SW 1271 (cell line): ENCODE measurements at places on chromosomes 5 and 9.

- DNase-seq = no peak
Measured at GRCh38 chr9:102631559-102631958, 363.6 kb upstream of the CYLC2 start.

DNA sequence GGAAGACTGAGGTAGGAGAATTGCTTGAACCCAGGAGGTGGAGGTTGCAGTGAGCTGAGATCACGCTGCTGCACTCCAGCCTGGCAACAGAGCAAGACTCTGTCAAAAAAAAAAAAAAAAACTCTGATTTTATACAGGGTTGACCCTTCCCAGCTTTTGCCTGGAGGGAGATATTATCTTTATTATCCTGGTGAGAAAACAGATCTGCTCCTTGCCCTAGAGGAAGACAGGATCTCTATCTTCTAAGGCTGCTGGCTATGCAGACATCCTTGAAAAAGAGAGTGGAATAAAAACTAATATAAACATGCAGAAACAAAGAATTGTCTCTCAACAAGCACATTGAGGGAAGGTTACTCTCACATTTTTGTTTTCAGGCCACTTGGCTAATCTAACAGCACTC, 1503.4 kb upstream of the WWC1 start:
- no peak for DNase-seq

DNA sequence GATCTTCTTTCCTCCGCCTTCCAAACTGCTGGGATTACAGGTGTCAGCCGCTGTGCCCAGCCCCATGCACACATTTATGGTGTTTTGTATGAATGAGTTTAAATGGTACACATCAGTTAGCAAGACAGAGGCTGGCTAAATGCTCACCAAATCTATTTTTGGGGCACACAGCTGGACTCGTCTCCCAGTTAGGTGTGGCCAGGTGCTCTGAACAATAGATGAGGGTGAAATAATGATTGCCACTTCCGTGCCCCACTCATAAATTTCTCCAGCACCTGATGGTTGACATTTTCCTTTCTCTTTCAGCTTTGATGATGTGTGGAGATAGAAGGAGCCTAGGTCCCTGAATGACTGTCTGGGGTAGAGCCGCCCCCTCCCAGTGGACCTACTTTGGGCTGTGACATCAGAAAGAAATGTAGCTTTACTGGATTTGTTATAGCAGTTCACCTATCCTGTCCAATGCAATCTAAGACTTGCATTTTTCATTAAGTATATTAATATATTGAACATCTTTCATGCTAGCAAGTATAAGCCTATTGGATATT, 8.6 kb upstream of the RAPGEF1 start:
- no peak for DNase-seq

DNA sequence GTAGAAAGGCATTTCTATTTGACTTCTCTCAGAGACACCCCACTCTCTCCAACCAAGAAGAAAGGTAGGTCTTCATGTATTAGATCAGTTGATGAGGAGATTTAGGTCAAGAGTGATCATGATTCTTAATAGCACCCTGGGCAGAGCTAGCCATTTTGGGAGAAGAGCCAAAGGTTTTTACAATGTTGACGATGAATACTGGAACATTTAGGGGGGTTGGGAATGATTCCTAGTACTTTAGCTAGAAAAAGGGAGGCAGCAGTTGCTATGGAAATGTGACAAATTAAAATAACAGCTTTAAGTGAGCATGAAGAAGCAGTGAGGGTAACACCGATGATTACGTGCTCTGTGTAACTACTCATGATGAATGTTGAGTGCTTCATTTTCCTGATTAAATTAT, 9.5 kb upstream of the RPS23 start:
- no peak for DNase-seq

DNA sequence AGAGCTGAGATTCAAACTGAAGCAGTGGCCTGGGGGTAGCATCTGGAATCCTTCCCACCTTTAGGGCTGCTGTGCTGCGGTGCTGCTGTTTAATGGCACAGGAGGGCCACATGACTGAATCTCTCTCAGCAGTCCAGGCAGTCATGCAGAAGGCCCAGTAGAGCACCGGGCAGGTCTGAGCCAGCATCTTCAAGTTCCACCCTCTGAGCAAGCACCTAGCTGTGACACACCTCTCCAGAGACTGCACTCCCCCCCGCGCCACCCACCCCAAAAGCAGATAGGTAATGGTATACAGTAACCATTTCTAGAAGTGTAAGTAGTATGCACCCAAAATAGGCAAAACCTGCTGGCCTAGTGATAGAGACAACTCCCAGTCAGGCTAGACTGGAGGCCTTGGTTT, 8.2 kb downstream of the IL4 start:
- DNase-seq = no peak

- no peak for DNase-seq
Measured at GRCh38 chr5:13956471-13956870, 12.0 kb upstream of the DNAH5 start.

DNA sequence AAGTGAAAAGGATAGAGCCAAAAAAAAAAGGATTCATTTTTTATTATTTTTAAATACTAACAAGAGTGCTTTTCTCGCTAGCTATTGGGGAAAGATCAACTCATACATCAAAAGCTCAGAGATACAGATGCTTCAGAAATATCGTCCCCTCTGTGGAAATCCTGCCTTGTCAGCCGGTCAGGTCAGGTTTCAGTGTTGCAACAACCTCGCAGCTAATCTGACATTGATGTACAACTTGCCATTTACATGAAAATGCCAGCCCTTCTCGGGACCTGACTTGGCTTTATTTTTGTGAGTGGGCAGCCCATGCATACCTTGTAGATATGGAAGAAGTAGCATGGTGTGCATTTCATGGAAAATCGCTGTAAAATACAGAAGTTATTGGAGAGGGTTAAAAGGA, 358.8 kb upstream of the ADAMTS16 start:
- no peak for DNase-seq

- DNase-seq = no peak
Measured at GRCh38 chr5:170579601-170580000, 75.8 kb downstream of the KCNIP1 start.

DNA sequence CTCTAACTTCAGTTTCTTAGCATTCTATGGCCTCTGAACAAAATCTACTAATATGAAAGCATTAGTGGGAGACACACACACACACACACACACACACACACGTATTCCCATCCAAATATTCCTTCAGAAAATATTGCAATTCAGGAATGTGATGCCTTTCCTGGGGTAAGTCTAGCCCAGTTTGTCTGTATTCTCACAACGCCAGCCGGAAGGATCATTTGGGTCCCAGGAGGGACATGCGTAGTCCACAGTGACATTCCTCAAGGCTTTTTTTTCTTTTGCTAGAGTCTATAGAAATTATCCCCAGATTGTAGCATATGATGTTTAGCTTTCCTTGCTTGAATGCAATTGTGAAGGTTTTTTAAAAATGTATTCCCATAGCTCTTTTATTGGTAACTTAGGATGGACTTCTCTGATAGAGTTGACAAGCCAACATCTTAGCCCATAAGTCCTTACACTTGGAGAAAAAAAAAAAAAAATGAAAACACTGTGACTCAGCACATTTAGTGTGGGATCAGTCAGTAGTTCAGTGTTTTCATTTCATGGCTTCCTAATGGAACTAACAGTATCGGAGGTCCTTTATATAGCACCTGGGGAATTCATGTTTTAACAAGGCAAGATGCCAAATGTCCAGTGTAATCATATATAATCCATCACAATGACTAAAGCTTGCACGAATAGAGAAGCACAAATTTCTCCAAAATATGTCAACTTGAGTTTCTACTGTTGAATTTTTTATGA, 316.5 kb downstream of the DIRAS2 start:
- DNase-seq = no peak

- DNase-seq = peak; percentile 15
Measured at GRCh38 chr9:69945671-69946141, 97.9 kb upstream of the MAMDC2 start.

DNA sequence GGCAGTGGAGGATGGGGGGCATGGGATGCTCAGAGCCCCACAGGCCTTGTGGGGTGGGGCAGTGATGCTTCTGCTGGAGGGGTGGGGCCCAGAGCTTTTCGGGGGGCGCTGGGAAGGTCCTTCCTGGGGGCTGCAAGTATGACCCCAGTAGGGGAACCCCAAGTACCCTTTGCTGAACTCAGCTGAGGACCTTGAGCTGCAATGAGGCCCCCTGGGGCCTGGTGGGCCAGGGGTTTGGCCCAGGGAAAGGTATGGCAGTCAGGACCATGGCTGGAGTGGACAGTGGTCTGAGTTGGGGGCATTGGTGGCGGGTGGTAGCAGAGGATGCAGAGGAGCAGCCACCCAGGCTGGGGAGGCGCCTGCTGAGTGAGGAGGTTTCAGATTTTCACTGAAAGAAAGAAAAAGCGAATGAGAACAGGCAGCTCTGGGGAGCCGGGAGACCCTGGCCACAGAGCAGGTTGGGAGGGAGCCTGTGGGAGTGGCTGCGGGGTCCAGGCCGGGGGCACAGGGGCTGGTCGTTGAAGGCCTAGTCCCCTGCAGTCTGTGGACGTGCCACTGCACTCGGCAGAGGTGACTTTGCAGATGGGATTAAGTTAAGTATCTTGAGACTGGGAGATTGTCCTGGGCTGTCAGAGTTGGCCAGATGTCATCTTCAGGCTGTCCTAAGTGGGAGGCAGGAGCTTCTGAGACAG, 19.2 kb downstream of the WNK2 start:
- no peak for DNase-seq

GRCh38 chr9:36164989-36165388, 4.2 kb upstream of the CCIN start:
- no peak for DNase-seq

GRCh38 chr9:27280860-27281259, 16.1 kb downstream of the EQTN start:
- DNase-seq = no peak

DNA sequence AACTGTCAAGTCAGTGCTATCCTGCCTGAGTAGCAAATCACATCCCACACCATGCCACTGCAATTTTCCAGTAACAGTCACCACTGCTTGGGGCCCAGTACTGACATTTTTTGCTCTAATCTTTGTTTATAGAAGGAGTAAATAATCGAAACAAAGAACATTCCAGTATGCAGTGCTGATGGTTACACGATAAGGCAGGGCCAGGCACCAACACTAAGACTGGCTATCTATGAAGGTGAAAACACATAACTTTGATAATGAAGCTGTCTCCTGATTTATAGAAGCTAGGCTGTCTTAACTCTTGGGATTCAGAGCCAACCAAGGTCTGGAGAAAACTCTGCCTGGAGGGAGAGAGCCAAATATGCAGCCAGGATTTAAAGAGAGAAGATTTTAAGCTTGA, 365.3 kb downstream of the BNC2 start:
- no peak for DNase-seq

- no peak for DNase-seq
Measured at GRCh38 chr5:53871050-53871449, 310.6 kb downstream of the NDUFS4 start.

- DNase-seq = peak; percentile 28
Measured at GRCh38 chr5:138725153-138725817, 27.9 kb upstream of the CTNNA1 start.

DNA sequence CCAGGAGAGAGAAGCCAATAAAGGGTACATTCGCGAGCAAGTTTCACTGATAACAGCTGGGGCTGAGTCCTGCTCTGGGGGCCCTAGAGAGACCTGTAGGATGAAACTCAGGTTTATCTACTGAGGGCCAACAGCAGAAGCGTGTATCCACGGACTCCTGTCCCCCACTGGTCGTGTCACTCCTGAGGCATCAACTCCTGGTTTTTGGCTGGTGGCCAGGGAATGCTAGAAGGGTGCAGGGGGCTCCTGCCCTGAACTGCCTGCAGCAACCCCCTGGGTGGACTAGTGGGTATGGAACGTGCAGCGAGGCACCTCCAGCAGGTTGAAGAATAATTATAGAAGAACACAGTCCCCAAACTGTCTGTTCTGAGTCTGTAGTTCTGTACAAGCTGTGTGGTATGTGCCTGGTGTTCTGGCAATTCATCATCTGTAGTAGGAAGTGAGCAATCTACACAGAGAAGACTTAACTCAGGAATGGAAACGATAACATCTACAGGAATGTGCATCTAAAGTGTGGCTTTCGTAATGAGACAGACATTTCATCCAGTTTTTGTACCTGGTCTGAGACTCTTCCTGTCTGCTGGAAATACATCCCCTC, 64.5 kb upstream of the GNA14 start:
- peak; percentile 89 for DNase-seq

- DNase-seq = no peak
Measured at GRCh38 chr5:65913519-65913918, 12.9 kb upstream of the ERBIN start.

DNA sequence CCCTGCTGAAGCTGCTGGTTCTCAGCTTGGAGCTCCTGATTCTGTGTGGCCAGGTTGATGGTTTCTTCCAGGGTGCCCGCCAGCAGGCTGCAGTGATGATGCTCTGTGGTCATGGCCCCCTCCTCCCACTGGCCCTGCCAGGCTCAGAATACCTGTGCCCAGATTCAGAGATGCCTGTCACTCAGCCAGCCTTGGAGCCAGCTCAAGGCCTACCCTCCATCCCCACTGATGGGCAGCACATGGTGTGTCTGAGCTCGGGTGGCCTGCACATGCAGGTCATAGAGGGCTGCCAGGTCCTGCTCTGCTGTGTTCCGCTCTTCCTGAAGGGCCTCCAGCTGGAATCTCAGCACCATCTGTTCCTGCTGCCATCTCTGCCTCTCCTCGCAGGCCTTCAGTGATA, 5.4 kb downstream of the SLC35A4 start:
- DNase-seq = no peak
